ENCODE measurements at places on chromosomes 1 and 21. TPM values are rescaled to one million over a fixed set of nuclear protein-coding genes. Genes with fewer than 3 reads are reported as not detected.

- DNase-seq, result peak; percentile 45
- H3K36me3 ChIP-seq, result no peaks in the 10 kb centered on the region
- no peaks in the 10 kb centered on the region for H3K27me3 ChIP-seq
- peak overlapping the region; percentile 28 for H3K4me3 ChIP-seq
Observed at GRCh38 chr1:53430261-53430660, 28.9 kb upstream of the DMRTB1 start.

DNA sequence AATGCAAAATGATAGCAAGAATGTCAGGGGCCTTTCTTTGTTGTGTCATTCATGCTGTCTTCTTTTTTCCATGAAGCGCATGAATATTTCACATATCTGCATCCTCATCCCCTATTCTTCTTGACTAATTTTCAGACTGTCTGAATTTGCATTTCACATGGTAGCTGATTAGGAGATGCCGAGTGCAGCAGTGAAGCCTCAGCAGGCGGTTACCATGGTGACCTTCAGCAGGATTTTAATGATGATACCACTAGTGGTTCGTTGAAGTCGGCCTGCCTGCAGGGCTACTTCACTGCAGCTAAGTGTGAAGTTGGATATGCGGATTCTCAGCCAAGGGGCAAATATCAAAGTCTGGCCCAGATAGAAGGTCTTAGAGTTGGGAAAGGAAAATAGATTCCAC lies 141.8 kb downstream of the NEK7 start:
- H3K4me1 ChIP-seq, result peaks cover 28% of the 10 kb centered on the region
- peak; percentile 71 for DNase-seq
- H3K36me3 ChIP-seq, result no peaks in the 10 kb centered on the region
- H3K27ac ChIP-seq, result no peak overlapping the region
- no peaks in the 10 kb centered on the region for H3K27me3 ChIP-seq

GRCh38 chr21:45067462-45068285 lies 6.7 kb upstream of the ADARB1 start:
- no peaks in the 10 kb centered on the region for H3K27me3 ChIP-seq
- H3K4me1 ChIP-seq, result no peaks in the 10 kb centered on the region
- DNase-seq, result no peak
- no peaks in the 10 kb centered on the region for H3K36me3 ChIP-seq

DNA sequence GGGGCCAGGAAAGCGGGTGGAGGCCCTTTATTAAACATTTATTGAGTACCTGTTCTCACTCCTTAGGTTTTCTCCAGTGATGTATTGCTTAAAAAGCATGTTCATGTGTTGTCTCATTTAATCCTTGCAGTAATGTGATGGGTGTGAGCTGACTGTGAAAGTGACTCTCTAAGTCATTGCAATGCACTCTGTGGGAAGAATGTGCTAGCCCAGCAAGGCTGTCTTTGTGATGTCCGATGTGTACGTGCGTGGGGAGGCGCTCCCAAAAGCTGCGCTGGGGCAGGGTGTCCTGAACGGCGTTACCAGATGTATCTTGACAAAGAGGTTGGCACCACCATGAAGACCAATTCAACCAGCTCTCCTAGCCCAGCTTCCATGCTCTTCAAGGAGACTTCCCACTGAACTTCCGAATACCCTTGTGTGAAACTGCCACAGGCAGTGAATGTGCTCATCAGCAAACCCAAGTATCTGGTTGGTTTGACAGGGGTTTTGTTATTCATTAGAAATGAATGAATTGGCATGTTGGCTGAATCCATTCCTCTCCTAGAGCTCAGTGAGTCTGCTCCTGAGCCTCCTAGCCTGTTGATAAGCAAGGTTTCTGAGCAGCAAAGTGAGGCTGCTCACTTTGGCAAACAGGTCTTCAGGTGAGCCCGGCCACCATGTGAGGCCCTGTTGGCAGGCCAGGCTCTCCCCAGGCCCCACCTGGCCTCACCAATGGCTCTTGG lies 28.0 kb downstream of the NUAK2 start:
- no peaks in the 10 kb centered on the region for H3K27me3 ChIP-seq
- no peak for DNase-seq
- peaks cover 28% of the 10 kb centered on the region for H3K4me1 ChIP-seq

DNA sequence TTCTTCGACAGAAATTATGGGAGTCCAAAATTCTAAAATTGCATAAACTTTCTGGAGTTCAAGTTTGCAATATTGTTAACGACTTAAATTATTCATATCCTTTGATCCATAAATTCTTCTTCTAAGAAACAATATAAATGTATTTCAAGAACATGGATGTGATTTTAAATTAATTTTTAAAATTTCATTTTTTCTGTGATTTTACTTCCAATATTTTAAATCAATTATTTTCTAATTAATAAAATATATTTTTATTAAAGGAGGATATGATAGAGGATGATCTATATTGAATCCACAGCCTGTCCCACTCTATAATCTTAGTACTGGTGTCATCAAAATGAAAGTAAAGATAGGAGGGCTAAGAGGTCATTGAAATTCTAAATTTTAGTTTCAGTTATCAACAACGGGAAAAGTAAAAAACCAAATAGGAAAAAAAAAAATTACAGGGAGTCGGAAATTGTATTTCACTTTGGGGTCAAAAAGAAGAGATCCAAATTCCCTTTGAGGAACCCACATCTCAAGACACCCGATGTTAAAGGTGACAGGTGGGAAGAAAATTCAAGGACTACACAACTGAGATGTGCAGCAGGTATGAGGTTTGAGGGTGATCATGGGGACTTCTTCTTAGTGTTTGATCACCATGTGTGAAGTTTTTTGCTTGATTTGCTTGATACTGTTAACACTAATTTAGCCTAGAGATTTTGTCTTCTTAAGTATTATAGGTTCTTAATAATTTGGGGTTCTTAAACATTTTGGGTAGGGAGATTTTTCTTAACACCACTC lies 154.8 kb upstream of the RGS18 start:
- H3K27me3 ChIP-seq, result no peaks in the 10 kb centered on the region
- no peaks in the 10 kb centered on the region for H3K36me3 ChIP-seq
- H3K27ac ChIP-seq, result no peak overlapping the region
- H3K4me1 ChIP-seq, result no peaks in the 10 kb centered on the region
- H3K4me3 ChIP-seq, result no peak overlapping the region
- no peak for DNase-seq

GRCh38 chr1:119341372-119341947 lies 27.1 kb upstream of the HAO2 start:
- H3K4me3 ChIP-seq, result no peak overlapping the region
- H3K27me3 ChIP-seq, result no peaks in the 10 kb centered on the region

GRCh38 chr1:17831597-17831996 lies 76.5 kb downstream of the ACTL8 start:
- no peak overlapping the region for H3K4me3 ChIP-seq
- no peak overlapping the region for H3K27ac ChIP-seq
- H3K27me3 ChIP-seq, result no peaks in the 10 kb centered on the region
- peak; percentile 87 for DNase-seq
- no peaks in the 10 kb centered on the region for H3K36me3 ChIP-seq

DNA sequence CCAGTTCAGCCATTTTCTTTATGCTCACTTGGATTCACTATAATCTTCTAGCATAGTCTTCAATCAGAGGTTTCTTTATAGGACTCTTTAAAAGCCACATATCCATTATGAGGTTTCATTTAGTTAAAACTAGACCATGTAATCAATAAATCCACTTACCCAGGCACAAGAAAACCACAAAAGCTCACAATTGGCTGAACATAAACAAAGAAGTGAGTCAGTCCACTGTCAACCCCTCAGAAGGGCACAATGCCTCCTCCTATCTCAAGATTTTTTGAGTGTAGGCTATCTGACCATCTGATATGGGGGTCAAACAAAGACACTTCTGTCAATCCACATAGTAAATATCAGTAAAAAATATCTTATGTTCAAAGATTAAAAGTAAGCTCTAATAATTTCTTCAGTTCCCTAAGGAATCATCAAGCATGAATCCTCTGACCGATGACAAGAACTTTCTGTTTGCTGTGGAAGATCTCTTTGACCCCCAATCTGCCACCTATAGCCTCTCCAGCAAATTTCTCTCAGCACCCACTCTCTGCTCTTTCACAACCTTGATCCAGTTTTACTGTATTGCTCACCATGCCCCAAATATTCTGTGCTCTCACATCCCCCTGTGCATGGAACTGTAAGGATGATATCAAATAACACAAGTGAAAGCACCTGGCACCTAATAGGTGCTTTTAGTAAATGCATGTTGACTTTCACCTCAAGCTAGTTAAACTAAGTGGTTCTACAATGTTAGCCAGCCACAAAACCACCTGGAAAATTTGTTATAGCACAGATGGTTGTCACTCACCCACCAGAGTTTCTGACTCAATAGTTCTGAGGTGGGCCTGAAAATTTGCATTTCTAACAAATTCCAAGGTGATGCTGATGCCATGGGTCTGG lies 16.7 kb downstream of the RAB3B start:
- H3K4me1 ChIP-seq, result no peaks in the 10 kb centered on the region
- peaks cover 10% of the 10 kb centered on the region for H3K36me3 ChIP-seq
- no peaks in the 10 kb centered on the region for H3K27me3 ChIP-seq
- H3K4me3 ChIP-seq, result no peak overlapping the region
- 0 out of 2 replicates have a peak overlapping the region, but pooled peaks have one; percentile 36 for H3K27ac ChIP-seq

GRCh38 chr1:160018900-160019299 lies 12.9 kb downstream of the PIGM start:
- no peaks in the 10 kb centered on the region for H3K27me3 ChIP-seq
- no peak overlapping the region for H3K27ac ChIP-seq
- no peak for DNase-seq

DNA sequence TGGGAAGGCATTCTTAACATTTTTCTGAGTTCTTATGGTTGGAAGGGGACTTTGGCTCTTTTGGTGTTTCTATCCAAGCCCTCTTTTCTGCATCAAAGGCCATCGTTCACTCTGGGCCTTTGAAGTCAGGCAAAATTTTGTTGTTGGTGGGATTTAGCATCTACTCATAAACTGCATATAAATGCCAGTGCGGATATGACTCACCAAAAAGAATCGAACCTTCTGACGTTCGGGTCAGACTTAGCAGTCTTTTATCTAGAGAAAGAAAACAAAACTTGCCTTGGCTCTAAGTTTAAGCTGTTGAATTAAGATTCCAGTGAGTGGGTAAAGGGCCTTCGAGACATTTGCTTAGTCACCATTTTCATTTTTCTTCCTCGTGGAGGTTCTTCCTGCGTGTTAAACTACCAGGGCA lies 51.4 kb downstream of the EVA1C start:
- no peak overlapping the region for H3K27ac ChIP-seq
- no peak overlapping the region for H3K4me3 ChIP-seq
- H3K36me3 ChIP-seq, result 0 out of 2 replicates have a peak, but pooled peaks cover 4% of the 10 kb centered on the region
- no peak for DNase-seq

DNA sequence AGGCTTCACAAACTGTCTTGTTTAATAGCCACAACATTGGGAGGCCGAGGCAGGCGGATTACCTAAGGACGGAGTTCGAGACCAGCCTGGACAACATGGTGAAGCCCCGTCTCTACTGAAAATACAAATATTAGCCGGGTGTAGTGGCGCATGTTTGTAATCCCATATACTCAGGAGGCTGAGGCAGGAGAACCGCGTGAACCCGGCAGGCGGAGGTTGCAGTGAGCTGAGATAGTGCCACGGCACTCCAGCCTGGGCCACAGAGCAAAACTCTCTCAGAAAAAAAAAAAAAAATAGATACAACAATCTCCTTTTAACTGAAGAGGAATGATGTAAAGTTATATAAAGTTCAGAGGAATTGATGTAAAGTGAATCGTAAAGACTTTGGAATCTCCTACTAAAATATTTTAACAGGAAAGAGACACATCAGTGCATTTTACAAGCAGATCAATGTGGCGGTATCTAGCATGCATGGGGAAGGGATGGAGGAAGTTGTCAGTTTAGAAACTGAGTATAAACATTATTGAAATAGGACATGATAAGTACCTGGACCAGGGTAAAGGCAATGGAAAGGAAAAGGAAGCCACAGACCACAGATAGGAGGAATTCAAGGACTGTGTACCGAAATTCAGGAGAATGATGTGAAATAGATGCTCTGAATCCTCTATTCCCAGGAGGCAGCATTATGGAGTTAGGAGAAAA lies 41.5 kb downstream of the PTPRC start:
- H3K27me3 ChIP-seq, result no peaks in the 10 kb centered on the region
- H3K27ac ChIP-seq, result no peak overlapping the region
- peaks cover 8% of the 10 kb centered on the region for H3K4me1 ChIP-seq
- H3K36me3 ChIP-seq, result no peaks in the 10 kb centered on the region

GRCh38 chr1:35717911-35718476 lies 690 bp downstream of the C1orf216 start:
- H3K36me3 ChIP-seq, result no peaks in the 10 kb centered on the region
- peak overlapping the region; percentile 63 for H3K4me3 ChIP-seq
- H3K27ac ChIP-seq, result no peak overlapping the region
- peak; percentile 70 for DNase-seq

- H3K4me1 ChIP-seq, result peaks cover 19% of the 10 kb centered on the region
- peak overlapping the region; percentile 65 for H3K27ac ChIP-seq
- H3K27me3 ChIP-seq, result no peaks in the 10 kb centered on the region
- H3K4me3 ChIP-seq, result peak overlapping the region; percentile 44
- peak; percentile 78 for DNase-seq
Observed at GRCh38 chr1:119631433-119632102, 16.5 kb downstream of the ZNF697 start.

GRCh38 chr21:46284077-46284644 lies 1.2 kb downstream of the MCM3AP start:
- H3K27me3 ChIP-seq, result no peaks in the 10 kb centered on the region
- peak overlapping the region; percentile 83 for H3K4me3 ChIP-seq
- peaks cover 25% of the 10 kb centered on the region for H3K36me3 ChIP-seq

GRCh38 chr1:155827450-155827849 lies 29.6 kb downstream of the GON4L start:
- no peak overlapping the region for H3K27ac ChIP-seq
- H3K4me3 ChIP-seq, result no peak overlapping the region
- H3K27me3 ChIP-seq, result no peaks in the 10 kb centered on the region
- DNase-seq, result no peak

DNA sequence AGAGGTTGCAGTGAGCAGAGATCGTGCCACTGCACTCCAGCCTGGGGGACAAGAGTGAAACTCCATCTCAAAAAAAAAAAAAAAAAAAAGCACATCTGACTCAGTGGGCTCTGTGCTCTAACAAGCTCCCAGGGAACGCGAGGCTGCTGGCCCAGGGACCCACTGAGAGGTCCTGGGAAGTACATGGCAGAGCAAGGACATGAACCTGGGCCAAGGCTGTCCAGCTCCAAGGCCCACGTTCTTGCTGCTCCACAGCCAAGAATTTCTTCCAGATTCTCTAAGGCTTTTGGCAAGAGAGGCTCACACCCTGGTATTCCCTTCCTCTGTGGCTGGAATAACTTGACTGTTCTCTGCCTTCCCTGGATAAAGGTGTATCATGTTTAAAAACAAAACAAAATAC lies 15.4 kb upstream of the AGTRAP start:
- no peak overlapping the region for H3K4me3 ChIP-seq
- no peak for DNase-seq
- no peak overlapping the region for H3K27ac ChIP-seq
- H3K36me3 ChIP-seq, result no peaks in the 10 kb centered on the region
- no peaks in the 10 kb centered on the region for H3K27me3 ChIP-seq

The C1orf210 gene
- total RNA-seq, result 17.1 TPM

The CELA3A gene
- not detected for total RNA-seq

The F11R gene
- total RNA-seq, result 194 TPM

The B3GALT2 gene
- not detected for total RNA-seq

The ITGB2 gene
- 0.63 TPM for total RNA-seq

The LMNA gene
- 68.9 TPM for total RNA-seq

Measured in GM23338 (cell line).